Activated CD4-positive, CD25-positive, alpha-beta regulatory T cell treated with anti-CD3 and anti-CD28 coated beads, Interleukin-2, amount 50 U/mL, for 16 hours (primary cell): ENCODE measurements at places on chromosomes 5 and 9.

- no peak for DNase-seq
Observed at GRCh38 chr5:154740483-154740882, 14.7 kb upstream of the LARP1 start.

GRCh38 chr5:82862261-82862660, 214.9 kb downstream of the TMEM167A start:
- no peak for DNase-seq

DNA sequence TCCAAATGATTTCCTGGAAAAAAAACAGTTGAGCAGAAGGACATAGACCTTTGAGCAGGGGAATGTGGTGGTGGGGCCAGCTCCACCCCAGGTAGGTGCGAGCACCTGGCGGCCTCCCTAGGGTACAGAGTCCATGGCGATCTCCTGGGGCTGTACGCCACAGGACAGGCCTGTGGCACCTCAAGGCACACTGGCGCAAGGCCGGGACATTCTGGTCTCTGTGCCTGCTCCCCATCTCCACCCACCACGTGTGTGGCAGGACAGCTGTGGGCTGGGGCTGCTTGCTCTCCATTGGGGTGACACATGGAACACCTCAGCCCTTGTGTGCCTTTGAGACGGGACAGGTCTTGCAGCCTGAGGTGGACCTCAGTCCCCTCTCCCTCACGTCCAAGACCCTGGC, 25.2 kb downstream of the WNK2 start:
- no peak for DNase-seq

DNA sequence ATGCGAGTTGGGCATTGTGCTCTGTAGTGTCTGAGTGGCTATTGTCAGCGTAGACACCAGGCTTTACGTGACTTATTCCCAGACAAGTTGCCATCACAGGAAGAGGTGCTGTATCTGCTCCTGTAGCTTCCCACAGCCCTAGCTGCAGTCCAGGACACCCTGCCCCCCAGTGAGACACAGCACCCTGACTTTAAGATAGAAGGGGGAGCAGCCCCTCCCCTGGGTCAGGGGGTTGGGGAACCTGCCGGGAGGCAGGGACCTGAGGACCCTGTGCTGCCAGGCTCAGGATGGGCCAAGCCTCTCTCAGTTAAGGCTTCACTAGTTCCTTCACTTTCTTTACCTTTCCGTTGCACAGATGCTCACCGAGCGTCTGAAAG, 75.4 kb downstream of the NEK6 start:
- no peak for DNase-seq

DNA sequence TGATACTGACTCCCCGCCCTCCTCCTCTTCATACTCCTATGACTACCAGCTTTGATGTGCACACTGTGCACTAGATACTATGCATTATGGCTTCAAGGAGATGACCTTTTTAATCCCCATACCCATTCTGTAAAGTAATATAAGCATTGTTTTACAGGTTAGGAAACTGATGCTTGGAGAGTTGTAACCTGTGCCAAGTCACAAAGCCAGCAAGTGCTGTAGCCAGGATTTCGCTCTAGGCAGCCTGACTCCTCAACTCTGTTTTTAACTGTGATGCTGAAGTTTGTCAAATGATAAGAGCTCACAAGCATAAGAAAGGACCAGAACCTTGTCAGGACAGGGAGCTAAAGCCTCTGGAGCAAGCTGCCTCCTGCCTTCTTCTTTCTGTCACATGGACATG, 461.3 kb downstream of the TMEM232 start:
- DNase-seq = no peak

DNA sequence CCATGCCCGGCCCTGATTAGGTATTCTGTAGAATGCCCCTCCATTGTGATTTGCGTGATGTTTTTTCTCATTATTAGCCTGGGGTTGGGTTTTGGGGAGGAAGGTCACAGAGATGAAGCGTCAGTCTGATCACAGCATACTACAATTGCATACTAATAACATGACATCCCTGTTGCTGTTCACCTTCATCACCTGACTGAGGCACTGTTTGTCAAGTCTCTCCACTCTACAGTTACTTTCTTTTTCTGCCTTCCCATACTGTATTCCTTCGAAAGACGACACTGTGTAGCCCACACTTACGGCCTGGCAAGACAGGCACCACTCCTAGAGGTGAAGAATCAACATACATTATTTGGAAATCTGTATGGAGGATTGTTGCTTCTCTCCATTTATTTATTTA, 5.5 kb downstream of the ZNF354C start:
- no peak for DNase-seq

GRCh38 chr5:36985387-36985786, 108.8 kb downstream of the NIPBL start:
- no peak for DNase-seq

DNA sequence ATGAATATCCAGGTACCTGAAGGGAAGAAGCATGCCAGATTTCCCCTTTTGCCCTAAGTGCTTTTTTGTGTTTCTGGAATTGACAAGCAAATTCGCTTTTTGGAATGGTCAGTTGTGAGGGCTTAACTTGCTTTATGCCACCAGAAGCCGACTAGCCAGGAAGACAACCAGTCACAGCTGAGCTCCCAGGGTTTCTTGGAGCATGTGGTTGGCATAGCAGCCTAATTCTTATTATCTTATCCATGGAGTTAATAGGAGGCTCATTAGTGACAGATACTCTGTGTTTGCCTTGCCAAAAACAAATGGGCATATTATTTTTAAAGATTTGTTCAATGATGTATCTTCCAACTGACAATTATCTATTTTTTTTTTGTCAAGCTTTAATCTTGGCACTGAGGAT, 500.7 kb downstream of the PTPRD start:
- DNase-seq = no peak

DNA sequence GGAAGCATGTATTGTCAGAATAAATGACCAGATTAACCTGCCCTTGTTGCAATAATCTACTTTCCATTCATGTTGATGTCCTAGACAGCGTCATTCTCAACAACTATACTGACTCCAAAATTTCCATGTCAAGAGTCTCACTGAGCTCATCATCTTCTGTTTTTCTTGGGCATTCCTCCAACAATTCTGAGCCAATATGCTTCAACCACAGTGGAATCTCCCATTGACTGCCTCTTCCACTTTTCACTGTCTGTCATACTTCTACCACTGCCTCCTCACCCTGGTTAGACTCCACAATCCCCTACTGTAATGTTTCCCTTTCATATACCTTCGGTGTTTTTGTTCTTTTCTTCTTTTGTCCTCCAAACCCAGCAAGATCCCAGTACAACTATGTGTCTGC, 162.8 kb downstream of the TLE1 start:
- DNase-seq = no peak

- DNase-seq = no peak
Observed at GRCh38 chr5:83724001-83724400, 3.3 kb upstream of the HAPLN1 start.

- no peak for DNase-seq
Observed at GRCh38 chr5:54643685-54644106, 126.1 kb downstream of the SNX18 start.

DNA sequence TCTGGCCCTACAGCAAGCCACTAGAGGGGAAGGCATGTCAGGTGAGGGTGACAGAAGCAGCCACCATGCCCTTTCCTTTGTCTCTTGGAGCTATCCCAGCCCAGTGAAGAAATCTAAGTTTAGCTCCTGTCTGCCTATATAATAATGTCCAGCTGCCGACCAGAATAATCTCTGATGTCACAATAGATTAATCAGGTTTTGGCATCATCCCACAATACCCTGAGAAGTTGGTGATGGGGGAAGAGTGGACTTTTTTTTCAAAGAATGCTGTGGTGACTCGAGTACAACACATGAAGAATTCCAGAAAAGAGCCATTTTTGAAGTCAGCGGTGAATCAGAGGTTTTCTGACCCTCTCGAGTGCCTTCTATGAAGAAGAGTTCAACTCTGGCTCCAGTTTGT, 1.7 kb upstream of the TSLP start:
- DNase-seq = no peak

DNA sequence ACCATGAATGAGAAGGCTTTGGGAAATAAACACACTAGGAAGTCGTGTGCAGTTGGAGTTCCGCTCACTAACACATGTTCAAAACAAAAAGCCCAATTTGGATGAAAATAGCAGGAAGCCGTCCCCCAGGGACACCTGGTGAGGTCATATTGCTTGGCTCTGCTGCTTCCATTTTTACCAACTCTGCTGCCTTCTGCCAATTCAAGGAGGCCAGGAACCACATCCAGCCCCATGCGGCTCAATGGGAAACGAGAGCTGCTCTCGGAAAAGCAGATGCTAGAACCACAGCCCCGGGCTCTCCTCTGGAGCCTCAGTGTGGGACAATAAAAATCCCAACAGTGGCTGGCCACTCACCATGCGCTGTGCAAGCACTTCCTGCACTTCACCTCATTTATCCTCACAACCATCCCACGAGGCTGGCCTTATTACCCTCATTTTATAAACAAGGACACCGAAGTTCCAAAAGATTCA, 13.4 kb downstream of the ADAM19 start:
- no peak for DNase-seq

- no peak for DNase-seq
Observed at GRCh38 chr9:34262971-34263370, 66.1 kb downstream of the KIF24 start.

DNA sequence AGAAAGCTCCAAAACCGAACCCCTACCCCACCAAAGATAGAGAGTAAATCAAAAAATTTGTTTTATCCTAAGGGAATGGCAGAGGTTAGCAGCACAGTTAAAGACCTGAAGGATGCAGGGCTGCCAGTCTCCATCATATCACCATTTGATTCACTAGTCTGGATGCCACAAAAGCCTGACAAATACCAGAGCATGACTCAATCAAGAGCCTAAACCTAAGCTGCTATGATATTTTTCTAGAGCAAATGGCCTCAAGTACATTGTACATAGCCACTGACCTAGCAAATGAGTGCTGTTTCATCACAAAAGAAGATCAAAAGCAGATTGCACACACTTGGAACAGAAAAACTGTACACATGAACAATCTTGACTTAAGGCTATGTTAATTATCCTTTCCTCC, 48.0 kb downstream of the DPYSL3 start:
- no peak for DNase-seq

- DNase-seq = no peak
Observed at GRCh38 chr5:109650493-109650892, 39.2 kb upstream of the MAN2A1 start.

DNA sequence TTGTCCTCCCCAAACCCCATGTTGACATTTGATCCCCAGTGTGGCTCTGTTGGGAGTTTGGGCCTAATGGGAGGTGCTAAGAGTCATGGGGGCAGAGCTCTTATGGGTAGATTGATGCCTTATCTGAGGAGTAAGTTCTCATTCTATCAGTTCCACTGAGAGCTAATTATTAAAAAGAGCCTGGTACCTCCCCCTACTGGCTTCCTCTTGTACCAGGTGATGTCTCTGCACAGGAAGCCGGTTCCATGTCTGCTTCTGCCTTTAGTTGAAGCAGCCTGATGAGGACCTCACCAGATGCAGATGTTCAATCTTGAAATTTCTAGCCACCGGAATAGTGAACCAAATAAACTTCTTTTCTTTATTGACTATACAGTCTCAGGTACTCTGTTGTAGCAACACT, 10.8 kb downstream of the GABRB2 start:
- DNase-seq = no peak

GRCh38 chr5:19605846-19606407, 382.1 kb downstream of the CDH18 start:
- DNase-seq = no peak

- DNase-seq = no peak
Observed at GRCh38 chr5:137220523-137220927, 278.6 kb downstream of the SPOCK1 start.

DNA sequence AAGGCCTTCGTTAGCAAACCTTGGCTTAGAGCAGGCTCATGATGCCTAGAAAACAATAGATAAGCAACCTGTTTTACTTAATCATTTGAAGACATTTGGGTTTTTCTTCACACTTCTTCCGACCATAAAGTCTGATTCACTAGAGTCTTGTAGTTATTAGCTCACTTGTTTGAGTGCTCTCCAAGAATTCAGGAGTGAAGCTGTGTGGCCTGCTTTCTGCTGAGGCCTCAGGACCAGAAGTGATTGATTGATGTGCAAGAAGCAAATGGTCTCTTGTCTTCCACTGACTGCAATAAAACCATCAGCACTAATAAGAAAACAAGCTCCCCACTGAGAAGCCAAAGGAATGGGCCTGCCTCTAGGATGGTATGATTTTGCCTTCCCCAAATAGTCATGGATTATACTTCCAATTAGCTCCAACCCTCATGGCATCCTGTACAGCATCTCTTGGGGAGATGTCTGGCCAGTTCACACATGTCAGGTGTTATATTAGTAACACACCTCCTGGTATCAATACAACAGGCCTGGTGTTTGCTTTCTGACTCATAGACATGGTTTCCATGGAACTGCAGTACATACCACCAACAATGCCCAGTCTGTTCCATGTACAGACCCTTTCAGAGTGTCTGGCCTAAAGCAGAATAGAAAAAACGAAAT, 317.6 kb downstream of the CWC27 start:
- no peak for DNase-seq

GRCh38 chr9:12813960-12814876, 39.4 kb downstream of the LURAP1L start:
- no peak for DNase-seq

DNA sequence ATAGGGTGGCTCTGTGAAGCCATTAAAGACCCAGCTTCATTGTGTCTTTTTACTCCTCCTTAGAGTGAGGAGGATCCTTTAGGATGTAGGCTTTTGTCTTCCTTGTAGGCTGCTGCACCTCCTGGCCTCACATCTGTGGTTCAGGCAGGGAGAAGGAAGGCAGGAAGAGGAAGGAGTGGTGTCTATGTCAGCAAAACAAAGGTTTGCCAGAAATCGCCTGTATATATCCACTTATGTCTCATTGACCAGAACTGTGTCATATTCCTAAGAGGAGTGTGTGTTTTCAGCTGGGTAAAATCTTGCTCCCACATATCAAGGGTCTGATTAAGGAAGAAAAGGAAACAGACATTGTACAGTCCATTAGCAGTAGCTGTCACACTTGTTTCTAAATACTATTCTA, 213.8 kb downstream of the ARHGAP26 start:
- no peak for DNase-seq

- DNase-seq = no peak
Observed at GRCh38 chr5:53323943-53324642, 156.3 kb upstream of the FST start.

DNA sequence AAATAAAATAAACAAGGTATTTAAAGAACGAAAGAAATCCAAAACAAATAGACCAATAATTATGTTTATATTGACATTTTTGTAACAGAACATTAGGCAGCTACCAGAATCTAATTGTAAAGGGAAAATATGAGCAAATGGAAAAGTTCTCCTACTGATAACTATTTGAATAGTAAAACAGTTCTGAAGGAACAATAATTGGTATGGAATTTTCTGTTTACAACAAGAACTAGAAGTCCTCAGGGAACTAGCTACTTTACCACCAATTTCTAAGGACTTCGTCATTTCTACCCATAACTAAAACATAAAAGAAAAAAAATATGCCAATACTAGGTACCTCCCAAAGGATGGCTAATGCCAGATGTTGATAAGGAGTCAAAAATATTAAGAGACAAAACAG, 58.5 kb downstream of the AP3B1 start:
- no peak for DNase-seq
